CD8-positive, alpha-beta T cell (primary cell): ENCODE measurements at places on chromosomes 1 and 21.
A peak's percentile ranks its signal among the peaks of the same experiment; 100 is the strongest.

DNA sequence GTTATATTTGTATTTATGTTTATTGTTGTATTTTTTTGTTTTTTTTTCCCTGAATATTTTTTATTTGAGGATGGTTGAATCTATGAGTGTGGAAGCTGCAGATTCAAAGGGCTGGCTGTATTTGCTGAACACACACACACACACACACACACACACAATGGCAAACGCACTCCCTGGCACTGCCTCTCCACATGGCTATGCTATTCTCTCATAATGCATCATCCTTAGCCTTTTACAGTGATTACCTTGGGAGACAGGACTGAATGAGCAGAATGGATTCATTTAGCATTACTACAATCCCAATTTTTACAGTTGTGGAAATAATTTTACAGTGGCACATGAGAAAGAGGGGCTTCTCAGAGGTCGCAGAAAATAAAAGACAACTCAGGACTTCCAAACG is 390.1 kb downstream of the PCP4 start:
- DNase-seq: no peak

DNA sequence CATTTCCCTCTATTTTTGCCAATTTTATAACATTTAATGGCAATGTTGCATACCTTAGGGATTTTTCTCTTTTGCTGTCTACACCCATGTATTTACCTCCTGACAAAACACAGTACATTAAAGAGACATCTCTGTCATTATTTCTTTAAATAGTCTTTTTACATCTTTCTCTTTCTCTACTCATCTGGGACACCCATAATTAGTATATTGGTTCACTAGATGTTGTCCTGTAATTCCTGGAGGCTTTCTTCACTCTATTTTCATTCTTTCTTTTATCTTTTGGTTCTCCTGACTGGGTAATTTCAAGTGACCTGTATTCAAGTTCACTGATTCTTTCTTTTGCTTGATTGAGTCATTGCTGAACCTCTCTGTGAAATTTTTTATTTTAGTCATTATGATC is 74.3 kb downstream of the FCRL5 start:
- no peak for DNase-seq

- DNase-seq: no peak
Measured at GRCh38 chr1:3135073-3135702, 66.2 kb downstream of the PRDM16 start.

DNA sequence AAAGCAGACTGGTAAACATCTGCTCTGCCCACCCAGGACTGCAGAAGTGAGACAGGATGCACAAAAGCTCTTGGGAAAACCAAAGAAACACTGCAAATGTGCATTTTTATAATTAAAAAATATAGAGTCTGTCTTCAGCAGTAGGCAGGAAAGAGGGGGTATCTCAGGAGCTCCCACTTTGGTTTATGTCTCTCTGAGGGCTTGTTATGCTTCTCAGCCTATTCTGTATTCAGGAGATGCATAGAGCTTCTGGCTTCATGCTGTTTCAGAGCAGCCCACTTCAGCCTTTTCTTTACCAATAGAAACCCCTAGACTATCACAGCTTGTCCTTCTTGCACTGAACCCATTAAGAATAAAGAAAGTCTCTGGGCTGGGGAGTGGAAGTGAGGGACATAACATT is 148.0 kb downstream of the ROR1 start:
- no peak for DNase-seq

DNA sequence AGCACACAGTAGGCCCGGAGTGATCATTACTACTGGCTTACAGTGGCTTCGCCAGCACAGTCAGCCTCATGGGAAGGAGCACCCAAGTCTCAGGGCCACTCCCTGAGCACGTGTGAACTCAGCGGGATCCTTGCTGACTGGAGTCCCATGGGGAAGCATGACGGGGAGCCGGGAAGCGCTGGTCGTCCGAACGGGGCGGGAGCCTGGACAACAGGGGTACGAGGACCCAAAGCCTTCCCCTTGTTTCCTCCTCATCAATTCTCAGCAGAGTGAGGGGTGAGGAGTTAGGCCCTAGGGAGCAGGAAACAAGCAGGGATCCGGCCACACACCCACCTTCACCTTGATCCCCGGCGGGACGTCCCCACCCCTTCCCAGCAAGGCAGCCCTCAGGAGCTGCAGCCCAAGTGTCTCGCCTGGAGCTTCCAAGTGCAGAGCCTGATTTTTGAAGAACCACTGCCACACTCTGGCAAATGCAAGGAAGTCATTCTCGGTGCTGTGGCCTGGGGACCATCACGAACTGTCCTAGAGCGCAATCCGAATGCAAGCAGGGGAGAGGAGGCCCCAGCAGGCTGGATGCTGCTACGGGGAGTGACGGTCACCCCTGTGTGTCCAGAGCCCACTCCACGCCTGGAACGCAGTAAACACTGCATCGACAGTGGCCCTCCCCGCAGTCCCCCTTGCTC is 35.5 kb downstream of the TOMM20 start:
- no peak for DNase-seq

- DNase-seq: no peak
Measured at GRCh38 chr1:209260136-209260535, 323.4 kb upstream of the CAMK1G start.

DNA sequence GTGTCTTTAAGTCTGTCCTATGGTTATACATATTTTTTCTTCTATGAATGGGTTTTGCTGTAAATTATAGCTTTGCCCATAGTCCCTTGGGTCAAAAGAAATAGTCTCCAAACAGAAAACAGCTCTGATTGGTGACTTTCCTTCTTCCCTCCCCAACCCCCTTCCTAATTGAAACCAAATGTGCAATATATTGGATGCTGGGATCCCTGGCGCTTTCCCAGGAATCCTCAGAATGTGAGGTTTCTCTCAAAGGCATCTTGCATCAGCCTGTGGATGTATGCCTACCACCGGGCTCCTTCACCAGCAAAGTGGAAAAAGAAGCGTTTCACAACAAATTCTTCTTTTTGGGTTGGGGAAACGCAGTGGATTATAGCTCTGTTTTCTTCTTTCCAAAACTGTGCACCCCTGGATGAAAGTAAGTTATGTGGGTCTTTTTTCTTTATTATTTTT is at the start of gene DDR2:
Gene DDR2, plus strand, starts transcription at position 248 of the 450 bp plus-strand sequence. CDS start 86,600 bp downstream, outside the sequence.
- DNase-seq: no peak

GRCh38 chr1:67833602-67833940 is 304 bp upstream of the GNG12 start:
- no peak for DNase-seq

DNA sequence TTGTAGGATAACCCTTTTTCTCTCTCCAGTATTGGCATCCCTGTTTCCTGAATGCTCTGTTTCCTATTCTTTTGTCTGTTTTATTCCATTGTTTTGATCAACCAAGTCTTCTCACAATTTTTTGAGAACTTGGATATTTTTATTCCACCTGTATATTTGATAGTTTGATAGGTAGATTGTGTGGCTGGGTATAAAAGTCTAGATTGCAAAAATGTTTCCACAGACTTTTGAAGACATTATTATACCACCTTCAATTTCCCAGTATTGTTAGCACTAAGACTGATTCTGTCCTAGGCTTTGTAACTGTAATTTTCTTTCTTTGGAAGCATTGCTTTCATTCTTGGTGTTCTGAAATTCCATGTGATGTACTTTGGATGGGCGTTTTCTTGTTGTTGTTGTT is 9.6 kb upstream of the DNAJC11 start:
- no peak for DNase-seq

DNA sequence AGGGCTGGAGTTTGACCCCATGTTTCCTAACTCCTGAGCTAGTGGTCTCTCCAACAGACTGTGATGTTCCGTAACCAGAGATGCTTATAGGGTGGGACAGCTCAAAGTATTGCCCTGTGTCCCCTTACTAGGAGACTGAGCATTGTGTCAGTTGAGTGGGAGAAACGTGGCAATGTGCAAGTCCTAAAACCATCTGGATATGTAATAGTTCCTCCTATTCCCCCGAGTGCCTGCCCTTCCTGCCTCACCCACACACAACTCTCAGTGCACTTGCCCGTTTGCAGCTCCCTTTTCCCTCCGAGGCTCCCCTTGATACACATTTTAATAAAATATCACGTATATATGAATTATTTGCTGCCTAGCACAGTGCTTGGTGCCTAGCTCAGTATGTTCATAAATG is 3.4 kb downstream of the PIGV start:
- no peak for DNase-seq

- DNase-seq: no peak
Measured at GRCh38 chr1:218718977-218719376, 373.8 kb downstream of the TGFB2 start.

DNA sequence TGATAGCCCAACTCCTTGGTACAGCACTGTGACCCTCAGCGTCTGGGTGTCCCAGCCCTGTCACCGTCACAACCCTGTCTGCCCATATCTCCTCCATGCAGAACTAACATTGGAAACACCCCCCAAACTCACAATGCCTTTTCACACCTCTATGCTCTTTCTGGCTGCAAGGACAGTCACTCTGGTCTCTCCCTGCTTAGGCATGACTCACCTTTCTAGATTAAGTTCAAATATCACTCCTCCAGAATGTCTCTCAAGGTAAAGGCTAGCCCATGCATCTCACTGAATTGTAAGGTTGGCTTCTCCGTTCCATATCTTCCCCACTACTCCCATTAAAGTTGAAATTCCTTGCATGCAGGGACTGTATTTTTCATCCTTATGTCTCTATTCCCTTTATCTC is 17.0 kb upstream of the CAPN8 start:
- DNase-seq: no peak

DNA sequence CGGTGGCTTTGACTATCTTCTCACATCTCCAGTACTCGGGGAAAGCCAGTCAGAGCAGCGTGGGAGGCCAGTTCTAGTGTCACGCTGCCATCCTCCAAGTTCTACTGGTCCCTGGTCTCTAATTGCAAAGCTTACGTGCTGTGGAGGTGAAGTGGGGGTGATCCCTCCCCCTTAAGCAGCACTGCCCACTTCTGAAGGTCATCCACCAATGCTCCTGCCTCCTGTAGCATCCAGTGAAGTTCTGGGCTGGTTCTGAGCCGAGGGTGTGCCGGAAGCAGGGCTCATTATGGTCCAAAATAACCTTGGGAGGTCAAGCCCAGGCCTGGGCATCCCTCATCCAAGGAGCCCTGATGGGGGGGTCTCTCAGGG is 95.0 kb downstream of the CD58 start:
- no peak for DNase-seq

DNA sequence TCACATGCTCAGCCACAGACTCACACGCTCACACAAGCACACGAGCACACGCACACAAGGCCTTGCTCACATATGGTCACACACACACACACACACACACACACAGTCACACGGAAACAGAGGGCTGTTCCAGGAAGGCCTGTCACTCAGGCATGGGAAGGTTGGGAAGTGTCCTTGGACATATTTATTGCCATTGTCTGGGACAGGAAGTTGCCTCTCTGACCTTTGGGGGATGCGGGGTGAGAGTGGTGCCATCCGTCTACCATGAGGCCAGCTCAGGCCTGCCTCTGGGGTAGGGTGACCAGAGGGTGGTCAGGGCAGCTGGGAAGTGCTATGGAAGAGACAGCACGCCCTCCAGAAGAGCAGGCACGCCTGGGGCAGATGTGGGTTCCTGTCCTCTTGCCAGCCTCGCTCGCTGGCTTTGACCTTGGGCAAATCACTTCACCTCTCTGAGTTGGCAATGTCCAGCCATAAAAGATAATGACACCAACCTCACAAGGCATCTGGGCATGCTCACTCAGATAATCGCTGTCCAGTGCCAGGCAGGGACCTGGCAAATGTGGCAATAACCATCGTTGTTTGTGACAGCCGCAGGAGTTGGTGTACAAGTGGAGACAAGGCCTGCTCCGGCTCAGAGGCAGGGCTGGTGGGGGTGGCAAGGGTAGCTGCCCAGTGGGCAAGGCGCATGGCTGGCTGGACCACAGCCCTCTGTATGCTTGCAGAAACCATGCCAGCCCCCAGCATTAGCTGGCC is 8.0 kb upstream of the GUCA2A start:
- no peak for DNase-seq

- DNase-seq: no peak
Measured at GRCh38 chr1:87916965-87917364, 588.3 kb downstream of the LMO4 start.

DNA sequence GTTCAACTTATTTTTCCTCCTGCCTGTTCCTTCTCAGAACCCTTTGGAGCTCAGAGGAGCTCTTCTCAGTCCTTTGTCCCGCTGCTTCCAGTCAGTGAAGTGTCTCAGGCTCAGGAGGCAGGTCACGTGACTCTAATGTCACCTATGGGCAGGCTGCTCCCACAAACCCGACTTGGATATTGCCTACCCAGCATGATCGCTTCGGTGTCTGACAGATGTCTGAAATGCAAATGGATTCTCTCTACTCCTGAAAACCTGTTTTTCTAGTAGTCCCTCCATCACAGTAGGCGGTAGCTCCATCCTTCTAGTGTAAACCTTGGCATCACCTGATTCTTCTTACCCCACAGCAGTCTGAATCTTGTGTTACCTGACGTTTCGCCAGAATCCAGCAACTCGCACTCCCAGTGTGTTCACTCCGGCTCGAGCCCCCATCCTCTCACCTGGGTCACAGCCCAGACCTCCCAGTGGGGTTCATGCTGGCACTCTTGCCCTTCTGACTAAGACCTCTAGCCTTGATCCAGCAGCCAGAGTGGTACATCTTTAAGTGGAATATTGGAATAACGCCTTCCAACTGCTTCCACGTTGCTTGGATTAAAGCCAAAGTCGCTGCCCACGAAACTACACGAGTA is 5.4 kb downstream of the PADI6 start:
- no peak for DNase-seq

- no peak for DNase-seq
Measured at GRCh38 chr1:223733898-223734852, 21.8 kb downstream of the CAPN2 start.

GRCh38 chr1:43454270-43455011 is 710 bp upstream of the HYI start:
- DNase-seq: peak; percentile 41

- DNase-seq: no peak
Measured at GRCh38 chr1:239816081-239816782, 275.5 kb upstream of the FMN2 start.

GRCh38 chr1:20262810-20263534 is 27.7 kb upstream of the VWA5B1 start:
- no peak for DNase-seq

DNA sequence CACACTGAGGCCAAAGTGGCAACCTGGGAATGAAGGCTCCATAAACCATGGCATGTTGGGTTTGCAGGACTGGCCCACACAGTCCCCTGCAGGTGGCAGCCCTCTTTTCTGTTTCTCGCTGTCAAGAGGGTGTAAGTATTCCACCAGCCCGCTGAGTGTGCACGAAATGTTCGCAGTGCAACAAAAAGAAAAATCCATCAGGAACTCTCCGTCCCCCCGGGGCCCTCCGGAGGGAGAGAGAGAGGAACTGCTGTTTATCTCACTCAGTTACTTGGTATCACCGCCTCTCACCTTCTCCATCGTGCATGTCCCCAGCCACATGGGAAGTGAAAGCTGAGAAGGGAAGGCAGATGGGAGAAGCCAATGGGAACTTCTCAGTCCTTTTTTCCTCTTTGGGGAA is 38.3 kb downstream of the NCF2 start:
- no peak for DNase-seq
